Breast epithelium (tissue), 4 donors: ENCODE measurements at places on chromosomes 6 and 20. TPM values are rescaled to one million over a fixed set of nuclear protein-coding genes. Genes with fewer than 3 reads are reported as not detected.

GRCh38 chr6:33329058-33329457 lies 11.5 kb upstream of the ZBTB22 start:
- H3K4me3 ChIP-seq = no peak overlapping the region
- no peak overlapping the region for H3K27ac ChIP-seq
- no peaks in the 10 kb centered on the region for H3K4me1 ChIP-seq
- no peaks in the 10 kb centered on the region for H3K36me3 ChIP-seq
- no peaks in the 10 kb centered on the region for H3K27me3 ChIP-seq

DNA sequence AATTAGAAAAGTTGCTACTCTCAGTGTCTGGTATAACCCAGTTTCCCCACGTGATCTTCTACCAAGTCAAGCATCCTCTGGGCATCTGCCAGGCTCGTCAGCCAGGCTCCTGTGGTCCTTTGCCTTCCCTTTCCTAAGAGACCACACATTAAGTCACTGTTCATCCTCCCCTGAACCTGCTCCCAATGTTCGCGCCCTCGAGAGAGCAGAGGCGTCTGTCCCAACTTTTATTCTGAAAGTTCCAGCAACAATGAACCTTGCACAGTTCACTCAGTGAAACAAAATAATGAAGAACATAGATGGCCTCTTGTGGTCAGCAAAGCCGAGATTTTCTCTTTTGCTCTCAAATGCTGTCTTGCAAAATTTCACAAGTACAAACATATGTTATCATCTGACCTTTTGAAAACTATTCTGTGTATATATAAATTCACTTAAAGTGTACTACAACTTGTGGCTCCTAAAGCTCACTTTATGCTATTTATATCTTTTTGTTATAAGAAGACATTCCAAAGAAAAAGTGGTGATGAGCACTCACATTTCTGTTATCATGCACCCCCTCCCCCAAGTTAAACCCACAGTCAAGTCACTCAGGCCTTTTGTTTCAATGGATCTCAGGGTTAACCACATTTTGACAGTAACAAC lies 39.2 kb upstream of the NHSL1 start:
- H3K36me3 ChIP-seq = no peaks in the 10 kb centered on the region
- no peaks in the 10 kb centered on the region for H3K4me1 ChIP-seq
- H3K4me3 ChIP-seq = no peak overlapping the region
- no peak for DNase-seq

DNA sequence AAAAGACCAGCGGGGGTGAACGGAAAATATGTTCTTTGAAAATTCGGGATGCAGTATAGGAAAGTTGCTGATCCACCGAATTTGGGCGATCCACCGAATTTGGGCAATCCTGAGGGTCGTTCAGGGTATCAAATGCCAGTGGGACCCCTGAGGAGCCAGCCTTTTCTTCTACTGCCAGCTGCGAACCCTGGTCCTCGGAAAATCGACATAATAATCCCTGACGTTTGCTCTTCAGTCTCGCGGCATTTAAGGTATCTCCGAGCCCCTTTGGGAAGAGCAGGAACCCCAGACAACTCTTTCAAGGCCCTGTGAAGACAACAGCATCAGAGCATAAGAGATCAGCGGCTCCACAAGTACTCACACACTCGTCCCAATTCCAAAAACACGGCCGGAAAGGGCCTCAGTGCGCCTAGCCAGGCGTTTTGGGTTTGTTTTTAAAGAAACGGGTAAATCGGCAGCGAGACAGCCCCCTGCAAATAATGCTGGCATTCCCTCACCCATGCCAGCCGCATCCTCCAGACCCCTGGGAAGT lies 1.0 kb downstream of the SIM1 start:
- no peaks in the 10 kb centered on the region for H3K36me3 ChIP-seq
- H3K4me3 ChIP-seq = peak overlapping the region; percentile 63
- peak overlapping the region; percentile 16 for H3K27ac ChIP-seq
- H3K27me3 ChIP-seq = peaks cover 3% of the 10 kb centered on the region
- no peak for DNase-seq

The KCNK5 gene
- 4.3 TPM for total RNA-seq

The LIN28B gene
- total RNA-seq = not detected

The C6orf163 gene
- total RNA-seq = 6.2 TPM

- H3K27ac ChIP-seq = no peak overlapping the region
- H3K36me3 ChIP-seq = no peaks in the 10 kb centered on the region
- no peaks in the 10 kb centered on the region for H3K27me3 ChIP-seq
Observed at GRCh38 chr6:26604026-26604425, 7.3 kb downstream of the ABT1 start.

GRCh38 chr6:111803804-111804203 lies 69.4 kb downstream of the FYN start:
- H3K4me1 ChIP-seq = no peaks in the 10 kb centered on the region
- H3K27ac ChIP-seq = peak overlapping the region; percentile 58
- no peaks in the 10 kb centered on the region for H3K27me3 ChIP-seq
- no peak overlapping the region for H3K4me3 ChIP-seq
- DNase-seq = no peak

DNA sequence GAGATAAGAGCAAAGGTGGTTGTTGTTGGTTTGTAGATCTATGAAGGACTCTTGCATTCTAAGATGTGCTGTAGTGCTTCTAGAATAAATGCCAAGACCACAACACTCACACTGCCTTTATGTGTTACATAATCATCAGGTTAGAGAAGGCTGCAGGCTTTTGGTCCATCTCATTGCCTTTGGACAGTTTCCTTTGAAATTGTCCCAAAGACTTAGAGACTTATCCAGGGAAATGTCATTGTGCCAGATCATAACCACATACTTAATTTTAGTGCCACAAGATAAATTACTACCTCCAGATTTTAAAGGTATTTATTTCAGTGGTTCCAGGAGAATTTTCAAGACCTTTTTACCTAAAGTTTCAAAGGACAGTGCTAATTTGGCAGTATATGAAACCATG lies 666.6 kb upstream of the CITED2 start:
- no peaks in the 10 kb centered on the region for H3K27me3 ChIP-seq
- H3K4me3 ChIP-seq = no peak overlapping the region
- no peaks in the 10 kb centered on the region for H3K4me1 ChIP-seq
- no peaks in the 10 kb centered on the region for H3K36me3 ChIP-seq

DNA sequence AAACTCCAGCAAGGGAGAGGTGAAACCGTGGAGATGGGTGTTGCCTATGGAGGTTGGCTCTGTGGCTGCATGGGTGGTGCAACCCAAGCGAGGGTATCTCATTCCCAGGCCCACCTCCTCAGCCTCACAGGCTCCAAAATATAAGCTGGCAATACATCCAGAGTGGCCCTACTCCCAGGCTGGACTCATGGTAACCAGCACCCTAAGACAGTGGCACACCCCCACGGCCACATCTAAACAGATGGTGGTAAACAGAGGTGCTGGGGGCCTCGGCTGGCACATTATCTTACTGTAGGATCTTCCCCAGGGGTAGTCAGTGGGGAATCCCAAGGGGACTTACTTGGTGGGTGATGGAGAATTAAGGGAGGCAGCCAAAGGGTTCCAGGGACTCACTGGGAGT lies 33.7 kb upstream of the CCND3 start:
- no peaks in the 10 kb centered on the region for H3K27me3 ChIP-seq
- H3K27ac ChIP-seq = no peak overlapping the region
- H3K36me3 ChIP-seq = no peaks in the 10 kb centered on the region
- DNase-seq = no peak
- H3K4me1 ChIP-seq = no peaks in the 10 kb centered on the region
- no peak overlapping the region for H3K4me3 ChIP-seq

DNA sequence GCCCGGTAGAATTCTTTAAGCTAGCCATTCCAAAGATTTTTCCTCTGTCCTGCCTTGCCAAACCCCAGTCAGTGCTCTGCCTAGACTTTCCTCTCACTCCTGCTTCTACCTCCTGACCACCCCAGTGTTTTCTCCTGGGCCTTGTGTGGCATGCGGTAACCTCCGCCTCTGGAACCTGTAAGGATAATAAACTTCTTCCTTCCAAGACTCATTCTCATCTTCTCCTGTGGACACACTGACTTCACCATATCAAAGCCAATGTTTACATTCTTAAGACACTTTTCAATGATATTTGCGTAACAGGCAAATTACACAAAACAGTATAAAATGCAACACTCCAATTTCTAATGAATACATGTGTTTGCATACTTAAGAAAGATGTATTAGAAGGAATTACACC lies 354.6 kb downstream of the RNF144B start:
- DNase-seq = no peak
- H3K27me3 ChIP-seq = no peaks in the 10 kb centered on the region
- H3K36me3 ChIP-seq = no peaks in the 10 kb centered on the region
- no peak overlapping the region for H3K27ac ChIP-seq

The MCCD1 gene
- total RNA-seq = not detected

DNA sequence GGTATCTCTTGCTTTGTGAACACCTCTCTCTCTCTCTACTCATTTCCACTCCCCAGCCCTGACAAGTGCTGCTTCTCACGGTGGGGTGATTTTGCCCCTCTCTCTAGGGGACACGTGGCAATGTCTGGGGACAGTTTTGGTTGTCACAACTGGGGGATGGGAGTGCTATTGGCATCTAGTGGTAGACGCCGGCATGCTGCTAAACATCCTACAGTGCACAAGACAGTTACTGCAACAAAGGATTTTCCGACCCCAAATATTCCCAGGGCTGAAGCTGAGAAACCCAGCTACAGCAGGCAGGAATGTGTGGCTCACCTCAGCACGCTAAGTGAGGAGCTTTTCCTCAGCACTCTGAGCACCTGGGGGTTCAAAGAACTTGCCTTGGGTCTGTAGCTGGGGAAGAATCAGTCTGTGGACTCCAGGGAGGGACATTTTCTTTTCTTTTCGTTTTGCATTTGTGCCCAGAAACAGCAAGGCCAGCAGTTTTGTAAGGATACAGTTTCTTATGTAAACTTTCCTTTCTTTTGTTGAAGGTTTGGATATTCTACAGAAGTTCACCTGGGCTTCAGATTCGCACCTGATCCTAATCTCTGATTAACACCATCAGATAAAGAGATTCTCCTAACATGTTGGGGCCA lies 246.9 kb upstream of the ZFP64 start:
- no peak overlapping the region for H3K27ac ChIP-seq
- no peak for DNase-seq
- no peaks in the 10 kb centered on the region for H3K36me3 ChIP-seq
- no peaks in the 10 kb centered on the region for H3K4me1 ChIP-seq
- H3K27me3 ChIP-seq = no peaks in the 10 kb centered on the region
- no peak overlapping the region for H3K4me3 ChIP-seq
